ENCODE measurements at places on chromosomes 6 and 20.

DNA sequence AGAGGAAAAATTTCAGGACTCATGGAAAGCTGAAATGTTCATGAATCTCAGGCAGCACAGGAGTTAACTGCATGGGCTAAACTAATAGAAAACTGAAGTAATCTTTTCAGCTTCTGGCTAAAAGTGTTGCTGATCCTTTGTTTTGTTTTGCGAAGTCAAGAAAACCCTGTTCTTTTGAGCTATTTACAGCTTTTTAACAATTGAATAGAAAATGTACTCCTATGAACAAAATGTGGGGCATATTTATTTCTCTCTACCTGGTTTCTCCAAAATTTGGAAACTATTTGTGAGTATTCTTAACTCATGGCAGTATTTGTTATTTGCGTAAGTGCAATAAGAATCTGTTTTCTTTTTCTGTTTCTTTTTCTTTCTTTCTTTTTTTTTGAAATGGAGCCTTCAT is 818.8 kb upstream of the CITED2 start:
- no peak for DNase-seq

DNA sequence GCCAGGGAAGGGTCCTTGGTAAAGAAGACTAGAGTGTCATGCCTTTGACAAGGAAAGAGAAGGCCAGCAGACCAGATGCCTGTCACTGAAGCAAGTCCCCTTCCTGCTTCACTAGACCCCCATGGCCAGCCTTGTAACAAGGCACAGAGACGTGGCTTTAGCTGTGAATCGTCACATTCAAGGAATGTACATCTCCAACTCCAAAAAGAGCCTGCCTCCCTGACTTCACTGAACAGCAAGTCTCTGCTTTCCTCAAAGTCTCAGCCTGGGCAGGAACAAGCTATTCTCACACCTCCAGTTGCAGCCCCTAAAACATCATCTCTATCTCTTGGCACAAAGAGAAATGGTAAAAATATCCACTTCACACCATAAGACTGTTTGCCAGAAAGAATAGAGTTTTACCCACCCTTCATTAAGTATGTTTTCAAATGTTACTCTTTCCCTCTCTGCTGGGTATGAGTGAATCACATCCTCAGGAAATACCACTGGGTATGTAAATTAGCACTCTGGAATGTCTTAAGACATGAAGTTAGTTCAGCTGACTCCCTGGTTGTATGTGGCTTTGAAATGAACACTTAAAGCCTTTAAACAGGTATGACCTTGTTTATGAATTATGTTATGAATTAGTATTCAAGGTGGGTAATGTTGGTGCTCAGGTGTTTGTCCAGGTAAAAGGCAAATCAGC is 46.4 kb upstream of the NT5E start:
- DNase-seq = no peak

DNA sequence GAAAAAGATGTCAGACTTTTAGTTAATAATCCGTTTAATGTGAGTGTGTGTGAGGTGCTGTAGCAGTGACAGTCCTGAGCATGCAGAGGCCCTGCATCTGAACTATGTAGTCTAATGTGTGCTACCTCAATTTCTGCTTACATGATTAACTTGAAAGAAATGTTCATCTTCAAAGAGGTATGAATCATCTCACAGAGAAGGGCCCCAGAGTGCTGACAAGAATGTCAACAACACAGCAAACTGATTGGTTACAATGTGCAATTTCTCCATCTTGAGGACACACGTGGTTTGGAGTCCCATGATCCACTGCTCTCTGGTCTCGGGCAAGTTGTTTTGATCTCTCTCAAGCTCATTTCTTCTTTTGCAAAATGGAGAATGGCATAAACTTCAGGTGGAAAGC is 61.7 kb upstream of the EMILIN3 start:
- DNase-seq = no peak

GRCh38 chr6:4961322-4962168 is 42.3 kb downstream of the RPP40 start:
- no peak for DNase-seq

- DNase-seq = no peak
Measured at GRCh38 chr6:131015025-131015591, 47.9 kb downstream of the EPB41L2 start.

GRCh38 chr6:91328241-91328640 is 741.4 kb upstream of the MAP3K7 start:
- peak; percentile 5 for DNase-seq

DNA sequence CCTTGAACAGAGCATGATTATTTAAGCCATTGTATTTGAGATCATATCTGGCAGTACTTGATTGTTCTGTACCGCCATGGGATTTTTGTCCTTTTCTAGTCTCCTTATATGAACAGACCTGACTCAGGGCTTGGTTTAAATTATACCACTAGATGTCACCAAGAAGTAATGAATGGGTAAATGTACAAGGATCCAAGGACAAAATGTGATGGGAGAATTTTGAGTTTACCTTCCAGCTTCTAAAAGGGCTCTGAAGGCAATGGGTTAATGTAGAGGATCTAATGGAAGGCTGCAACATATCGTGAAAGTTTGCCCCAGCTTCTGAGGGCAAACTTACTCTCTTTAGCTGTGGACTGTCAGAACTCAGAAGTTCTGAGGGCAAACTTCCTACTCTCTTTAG is 12.0 kb downstream of the RNF8 start:
- no peak for DNase-seq

- peak; percentile 28 for DNase-seq
Measured at GRCh38 chr6:37607944-37608343, 89.7 kb downstream of the MDGA1 start.

- DNase-seq = no peak
Measured at GRCh38 chr20:48282591-48283228, 497.4 kb upstream of the SULF2 start.

DNA sequence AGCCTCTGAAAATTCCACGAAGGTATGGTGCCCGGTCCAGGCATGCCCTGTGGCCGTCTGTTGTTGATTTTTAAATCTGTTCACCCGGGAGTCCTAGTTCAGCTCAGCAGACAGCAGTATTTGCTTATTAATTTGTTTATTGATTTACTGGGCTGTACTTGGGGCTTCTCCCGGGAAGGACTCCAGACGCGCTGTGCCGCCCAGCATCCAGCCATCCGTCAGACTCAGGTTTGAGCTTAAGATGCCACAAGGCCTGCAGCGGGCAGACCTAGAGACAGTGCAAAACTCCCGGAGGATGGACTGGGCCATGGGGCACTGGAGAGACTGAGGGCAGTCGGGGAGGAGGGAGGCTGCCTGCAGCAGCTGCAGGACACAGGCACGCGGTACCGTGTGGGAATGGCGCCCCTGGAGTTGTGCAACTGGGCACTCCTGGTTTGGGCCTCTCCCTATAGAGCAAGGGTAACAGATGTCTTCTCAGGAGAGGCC is 17.3 kb upstream of the CCDC167 start:
- DNase-seq = peak; percentile 34

DNA sequence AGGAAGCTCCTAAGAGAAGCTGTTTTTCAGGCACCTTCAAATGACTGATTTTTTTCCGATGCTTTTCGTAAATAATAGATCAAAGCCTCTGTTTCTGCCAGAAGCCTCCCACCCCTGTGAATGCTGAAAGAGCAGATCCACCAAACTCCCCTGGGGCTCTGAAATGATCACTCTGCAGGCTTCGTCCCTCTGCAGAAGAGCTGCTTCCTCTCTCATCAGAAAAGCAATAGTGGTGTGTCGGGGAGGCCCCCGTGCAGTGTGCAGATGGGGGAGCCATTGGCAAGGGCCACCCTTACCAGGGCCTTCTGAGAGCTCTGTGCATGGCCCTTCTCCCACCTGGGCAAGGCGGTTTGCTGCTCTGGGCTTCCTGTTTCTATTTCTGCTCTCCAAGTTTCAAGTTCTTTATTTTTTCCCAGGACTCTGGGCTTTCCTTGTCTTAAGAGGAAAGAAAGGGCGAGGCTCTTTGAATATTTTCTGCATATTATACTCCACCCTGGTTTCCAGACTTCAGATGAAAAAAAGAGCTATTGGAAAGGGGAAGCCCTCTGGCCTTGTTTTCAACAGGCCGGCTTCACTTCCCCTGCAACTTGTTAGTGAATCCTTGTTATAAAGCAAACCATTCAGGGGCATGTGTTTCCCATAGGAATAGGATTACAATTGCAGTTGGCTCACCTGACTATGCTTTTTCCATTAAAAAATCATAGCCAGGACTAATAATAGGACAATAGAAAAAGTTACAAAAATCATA is 155.2 kb downstream of the TTLL2 start:
- DNase-seq = no peak

DNA sequence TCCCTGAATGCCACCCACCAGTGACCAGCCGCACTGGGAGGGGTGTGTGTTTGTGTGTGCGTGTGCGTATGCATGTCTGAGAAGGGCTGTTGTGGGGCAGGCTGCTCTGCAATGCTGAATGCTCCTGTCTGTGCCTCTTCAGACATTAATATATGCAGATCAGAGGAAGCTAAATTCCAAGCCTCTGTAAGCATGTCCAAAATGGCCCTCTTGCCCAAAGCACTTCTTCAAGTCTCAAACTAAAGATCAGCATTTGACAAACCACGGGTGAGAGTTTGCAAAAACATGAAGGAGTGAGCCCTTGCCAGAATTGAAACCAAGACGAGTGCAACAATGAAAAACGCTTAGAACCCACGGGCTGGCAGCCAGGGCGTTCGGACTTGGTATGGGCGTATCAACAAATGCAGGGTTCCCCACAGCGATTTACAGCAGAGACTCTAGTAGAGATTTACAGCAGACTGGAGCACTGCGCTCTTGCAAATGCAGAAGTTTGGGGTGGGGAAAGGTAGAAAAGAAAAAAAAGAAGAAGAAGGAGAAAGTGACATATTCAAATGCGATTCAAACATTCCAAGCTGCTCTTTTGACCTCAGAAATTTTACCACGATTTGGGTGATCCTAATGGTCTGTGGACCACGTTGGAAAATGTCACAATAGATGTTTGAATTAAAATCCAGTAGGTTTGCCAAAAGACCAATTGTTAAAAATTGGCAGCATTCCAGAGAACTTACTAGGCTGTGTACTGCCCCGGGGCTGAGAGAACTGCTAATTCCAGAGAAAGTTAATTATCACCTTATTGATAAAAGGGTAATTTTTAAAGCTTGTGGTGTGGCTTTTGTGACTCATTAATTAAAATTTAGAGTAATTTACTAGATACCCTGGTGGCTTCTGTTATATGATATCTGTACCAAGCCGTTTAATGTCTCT is 3.5 kb downstream of the SCML4 start:
- DNase-seq = peak; percentile 60

GRCh38 chr6:25277857-25278256 is 1.3 kb upstream of the CARMIL1 start:
- DNase-seq = no peak

Data from NCI-H1092 treated with DMSO at 0.1 percent for 48 hours (cell line).